ENCODE measurements at places on chromosomes 2 and 18. TPM values are rescaled to one million over a fixed set of nuclear protein-coding genes. Genes with fewer than 3 reads are reported as not detected.

GRCh38 chr18:55998071-55998522 is 410.1 kb upstream of the TCF4 start:
- no peak overlapping the region for H3K4me3 ChIP-seq
- no peaks in the 10 kb centered on the region for H3K36me3 ChIP-seq
- no peak for DNase-seq
- H3K27me3 ChIP-seq = no peaks in the 10 kb centered on the region

- H3K4me3 ChIP-seq = peak overlapping the region; percentile 99
- no peaks in the 10 kb centered on the region for H3K27me3 ChIP-seq
- no peaks in the 10 kb centered on the region for H3K36me3 ChIP-seq
- H3K4me1 ChIP-seq = peaks cover 4% of the 10 kb centered on the region
- peak; percentile 30 for DNase-seq
Measured at GRCh38 chr2:203534621-203535077, 452 bp downstream of the RAPH1 start.

STARD6 gene
- total RNA-seq = not detected

- no peaks in the 10 kb centered on the region for H3K27me3 ChIP-seq
- H3K36me3 ChIP-seq = no peaks in the 10 kb centered on the region
- peaks cover 11% of the 10 kb centered on the region for H3K4me1 ChIP-seq
Measured at GRCh38 chr2:54499661-54500060, 43.5 kb downstream of the SPTBN1 start.

DNA sequence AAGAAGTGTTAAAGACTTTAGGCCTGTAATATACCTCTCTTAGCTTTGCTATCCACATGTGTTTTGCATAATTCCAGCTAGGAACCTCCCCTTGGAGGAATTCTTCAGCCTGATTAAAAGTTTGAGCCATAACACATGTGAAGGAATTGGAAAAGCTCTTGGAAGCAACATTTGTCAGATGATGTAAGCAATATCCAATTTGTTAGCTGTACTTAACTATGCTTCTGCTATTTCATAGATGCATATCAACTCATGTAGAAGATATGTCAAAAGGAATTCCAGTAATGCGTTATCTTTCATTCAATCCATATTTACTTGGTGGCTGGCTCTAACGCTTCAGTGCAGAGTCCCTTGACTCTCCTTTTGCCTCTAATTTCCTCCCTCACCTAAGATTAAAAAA is 46.2 kb downstream of the PKP4 start:
- H3K27me3 ChIP-seq = no peaks in the 10 kb centered on the region
- DNase-seq = no peak
- no peaks in the 10 kb centered on the region for H3K36me3 ChIP-seq

GRCh38 chr2:229154381-229154780 is 116.7 kb downstream of the PID1 start:
- H3K4me3 ChIP-seq = no peak overlapping the region
- H3K27me3 ChIP-seq = no peaks in the 10 kb centered on the region
- no peaks in the 10 kb centered on the region for H3K36me3 ChIP-seq
- no peak for DNase-seq
- H3K27ac ChIP-seq = no peak overlapping the region
- no peaks in the 10 kb centered on the region for H3K4me1 ChIP-seq

TSPYL6 gene
- 0.18 TPM for total RNA-seq

FBXO48 gene
- total RNA-seq = 1.5 TPM

ANKRD23 gene
- 4.4 TPM for total RNA-seq

GRCh38 chr2:104429639-104430358 is 424.1 kb upstream of the POU3F3 start:
- peaks cover 2% of the 10 kb centered on the region for H3K27me3 ChIP-seq
- DNase-seq = no peak
- H3K4me1 ChIP-seq = no peaks in the 10 kb centered on the region
- H3K36me3 ChIP-seq = no peaks in the 10 kb centered on the region
- no peak overlapping the region for H3K4me3 ChIP-seq
- H3K27ac ChIP-seq = no peak overlapping the region

GRCh38 chr18:39945076-39945475 is 2010.0 kb upstream of the PIK3C3 start:
- DNase-seq = no peak
- no peaks in the 10 kb centered on the region for H3K27me3 ChIP-seq
- no peaks in the 10 kb centered on the region for H3K4me1 ChIP-seq

ZEB2 gene
- 133 TPM for total RNA-seq

- no peak overlapping the region for H3K4me3 ChIP-seq
- no peaks in the 10 kb centered on the region for H3K4me1 ChIP-seq
- H3K27ac ChIP-seq = no peak overlapping the region
- DNase-seq = no peak
Measured at GRCh38 chr2:104049981-104050380, 803.9 kb upstream of the POU3F3 start.

GRCh38 chr2:216804357-216805350 is 55.2 kb downstream of the TNP1 start:
- no peak overlapping the region for H3K27ac ChIP-seq
- H3K4me1 ChIP-seq = no peaks in the 10 kb centered on the region
- H3K4me3 ChIP-seq = no peak overlapping the region
- H3K36me3 ChIP-seq = no peaks in the 10 kb centered on the region

GRCh38 chr2:33136566-33136965 is 189.8 kb downstream of the LTBP1 start:
- peaks cover 7% of the 10 kb centered on the region for H3K4me1 ChIP-seq
- H3K36me3 ChIP-seq = no peaks in the 10 kb centered on the region
- DNase-seq = no peak
- H3K4me3 ChIP-seq = no peak overlapping the region
- H3K27me3 ChIP-seq = no peaks in the 10 kb centered on the region

GRCh38 chr2:71671203-71671854 is 218.0 kb downstream of the DYSF start:
- H3K4me3 ChIP-seq = no peak overlapping the region
- DNase-seq = no peak
- H3K27ac ChIP-seq = no peak overlapping the region
- H3K4me1 ChIP-seq = no peaks in the 10 kb centered on the region

DNA sequence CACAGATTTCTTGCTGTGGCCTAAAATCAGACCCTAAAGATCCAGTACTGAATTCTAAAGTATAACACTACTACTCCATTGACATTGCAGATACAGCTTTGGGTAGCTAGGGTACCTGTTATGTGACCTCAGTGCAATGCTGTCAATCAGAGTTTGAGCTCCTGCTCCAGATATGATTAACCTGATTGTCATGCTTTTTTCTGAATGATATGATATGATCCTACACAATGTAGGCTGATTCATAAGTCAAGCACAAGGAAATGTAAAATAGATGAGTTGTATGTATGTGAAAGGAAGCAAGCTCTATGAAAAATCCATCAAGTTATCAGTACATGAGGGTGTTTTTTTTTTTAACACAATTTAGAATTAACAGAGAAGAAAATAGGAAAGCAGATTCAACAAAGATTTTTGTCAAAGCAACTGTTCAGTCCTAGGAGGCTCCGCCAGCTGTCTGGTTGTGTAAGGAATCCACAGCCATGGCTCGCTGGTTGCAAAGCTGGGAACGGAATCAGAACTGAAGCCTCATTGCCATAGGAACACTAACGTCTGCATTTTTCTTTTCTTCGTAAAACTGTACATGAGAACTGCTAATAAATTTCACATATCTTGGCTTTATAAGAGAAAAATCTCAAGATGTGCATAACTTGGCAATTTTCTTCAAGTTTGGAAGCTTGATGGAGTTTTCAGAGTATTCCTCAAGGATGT is 52.9 kb downstream of the NR4A2 start:
- DNase-seq = no peak
- no peaks in the 10 kb centered on the region for H3K4me1 ChIP-seq
- H3K27ac ChIP-seq = no peak overlapping the region
- no peaks in the 10 kb centered on the region for H3K36me3 ChIP-seq
- H3K27me3 ChIP-seq = no peaks in the 10 kb centered on the region

DNA sequence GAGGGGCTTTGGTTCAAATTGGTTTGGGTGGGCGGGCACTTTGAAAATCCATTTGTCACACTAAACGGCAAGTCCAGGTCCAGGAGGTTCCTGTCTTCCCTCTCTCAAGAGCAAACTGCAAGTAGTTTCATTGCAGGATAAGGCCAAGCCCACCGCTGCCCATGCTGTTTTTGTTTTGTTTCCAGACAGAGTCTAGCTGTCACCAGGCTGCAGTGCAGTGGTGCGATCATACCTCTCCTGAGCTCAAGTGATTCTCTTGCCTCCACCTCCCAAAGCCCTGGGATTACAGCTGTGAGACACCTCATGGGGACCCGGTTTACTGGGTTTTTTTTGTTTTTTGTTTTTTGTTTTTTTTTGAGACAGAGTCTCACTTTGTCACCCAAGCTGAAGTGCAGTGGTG is 1.8 kb upstream of the CYBRD1 start:
- H3K36me3 ChIP-seq = no peaks in the 10 kb centered on the region
- no peaks in the 10 kb centered on the region for H3K4me1 ChIP-seq
- H3K27me3 ChIP-seq = no peaks in the 10 kb centered on the region

DNA sequence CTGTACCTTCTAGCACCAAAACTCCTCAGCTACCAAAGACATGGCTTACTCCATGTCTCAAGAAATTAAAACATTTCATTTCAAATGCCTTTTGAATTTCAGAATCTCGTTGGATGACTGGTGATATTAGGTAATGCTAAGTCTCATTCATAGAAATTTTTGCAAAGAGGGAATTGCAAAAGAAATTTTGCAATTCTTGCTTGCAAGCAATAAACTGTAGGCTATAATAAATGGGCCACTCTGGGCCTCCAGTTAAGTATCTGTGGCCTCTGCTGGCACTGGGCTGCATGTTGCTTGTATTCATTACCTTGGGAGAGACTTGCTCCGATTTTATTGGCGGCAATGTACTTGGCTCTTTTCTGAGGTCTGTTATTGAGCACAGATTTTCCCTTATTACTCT is 2.8 kb upstream of the LCLAT1 start:
- no peaks in the 10 kb centered on the region for H3K4me1 ChIP-seq
- no peaks in the 10 kb centered on the region for H3K27me3 ChIP-seq
- no peaks in the 10 kb centered on the region for H3K36me3 ChIP-seq
- H3K27ac ChIP-seq = no peak overlapping the region

DNA sequence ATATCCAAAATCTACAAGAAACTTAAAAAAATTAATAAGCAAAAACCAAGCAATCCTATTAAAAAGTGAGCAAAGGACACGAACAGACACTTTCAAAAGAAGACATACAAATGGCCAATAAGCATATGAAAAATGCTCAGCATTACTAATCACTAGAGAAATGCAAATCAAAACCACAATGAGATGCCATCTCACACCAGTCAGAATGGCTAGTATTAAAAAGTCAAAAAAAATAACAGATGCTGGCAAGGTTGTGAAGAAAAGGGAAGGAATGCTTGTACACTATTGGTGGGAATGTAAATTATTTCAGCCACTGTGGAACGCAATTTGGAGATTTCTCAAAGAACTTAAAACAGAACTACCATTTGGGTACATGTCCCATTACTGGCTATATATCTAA is 128.8 kb upstream of the SESTD1 start:
- H3K27ac ChIP-seq = no peak overlapping the region
- H3K27me3 ChIP-seq = no peaks in the 10 kb centered on the region
- H3K4me3 ChIP-seq = no peak overlapping the region
- no peak for DNase-seq
- no peaks in the 10 kb centered on the region for H3K4me1 ChIP-seq

Data from uterus (tissue), 4 donors.